ENCODE measurements at places on chromosomes 16 and 17.

DNA sequence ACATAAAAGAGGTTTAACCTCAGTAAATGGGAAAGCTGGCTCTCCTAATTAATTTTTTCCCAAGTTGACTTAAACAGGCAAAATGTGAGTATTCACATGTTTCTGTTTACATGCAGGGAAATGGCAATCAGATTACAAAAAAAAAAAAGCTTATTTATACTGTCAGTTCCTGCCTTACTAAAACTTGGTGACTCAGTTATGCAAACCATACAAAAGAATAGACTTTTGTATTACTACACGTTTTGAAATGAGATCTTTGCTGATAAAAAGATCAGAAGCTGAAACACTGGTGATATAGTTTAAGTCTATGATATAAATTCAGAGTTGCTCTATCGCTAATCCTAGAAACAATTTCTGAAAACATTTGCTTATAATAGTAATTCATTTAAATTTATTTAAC lies 9.4 kb upstream of the KCNJ2 start:
- DNase-seq: no peak

GRCh38 chr16:27439271-27440018 lies 37.5 kb downstream of the IL21R start:
- no peak for DNase-seq

GRCh38 chr17:61209106-61209439 lies 190.6 kb upstream of the TBX2 start:
- no peak for DNase-seq

- DNase-seq: no peak
Observed at GRCh38 chr16:70437017-70437581, 1.8 kb downstream of the ST3GAL2 start.

GRCh38 chr17:42275527-42276358 lies 448 bp downstream of the STAT5B start:
- DNase-seq: no peak

Data from NCI-H460 (cell line).